B cell (primary cell): ENCODE measurements at places on chromosomes 5 and 9. TPM values are rescaled to one million over a fixed set of nuclear protein-coding genes. Genes with fewer than 3 reads are reported as not detected.

The RALGDS gene
- total RNA-seq = 55.7 and 62.4 TPM in 2 replicates

The UBAP1 gene
- total RNA-seq = 27.0 and 29.3 TPM in 2 replicates

The NUTM2F gene
- not detected in 2 replicates for total RNA-seq

DNA sequence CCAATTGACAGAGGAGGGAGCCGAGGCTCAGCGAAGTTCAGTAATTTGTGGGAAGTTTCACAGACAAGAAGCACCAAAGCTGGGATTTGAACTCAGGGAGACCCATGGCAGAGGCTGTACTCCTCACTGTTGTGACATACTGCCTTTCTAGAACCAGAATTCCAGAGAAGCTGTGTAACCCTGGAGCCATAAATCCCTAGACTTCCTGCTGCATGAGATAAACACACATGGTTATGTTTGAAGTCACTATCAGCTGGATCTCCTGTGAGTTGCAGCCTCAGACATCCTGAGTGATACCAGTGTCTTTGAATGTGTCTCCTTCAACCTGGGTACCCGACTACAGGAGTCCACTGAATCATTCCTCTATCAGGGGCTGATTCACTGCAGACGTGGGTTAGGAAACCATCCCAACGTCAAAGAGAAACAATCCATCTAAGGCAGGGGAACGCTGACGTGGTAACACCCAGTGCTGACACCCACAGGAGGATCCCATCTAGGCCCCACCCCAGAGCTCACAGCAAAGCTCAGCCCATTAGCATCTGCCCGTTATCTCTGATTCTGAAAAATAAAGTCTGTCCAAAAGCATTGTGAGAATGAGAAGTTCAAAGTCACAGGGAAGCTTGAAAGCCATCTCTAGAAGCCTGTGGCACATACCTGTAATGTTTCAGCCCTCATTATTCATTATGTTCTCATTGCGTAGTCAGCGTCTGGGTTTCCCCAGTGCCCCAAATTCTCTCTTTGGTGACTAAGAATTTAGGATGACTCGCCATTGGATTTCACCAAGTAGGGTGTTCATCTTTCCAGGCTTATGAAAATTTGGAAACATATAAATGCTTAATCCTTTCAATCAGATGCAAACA lies 36.3 kb upstream of the BASP1 start:
- no peak for DNase-seq
- no peak overlapping the region for H3K27ac ChIP-seq
- no peak overlapping the region for H3K4me3 ChIP-seq
- H3K36me3 ChIP-seq = no peaks in the 10 kb centered on the region
- no peaks in the 10 kb centered on the region for H3K4me1 ChIP-seq

DNA sequence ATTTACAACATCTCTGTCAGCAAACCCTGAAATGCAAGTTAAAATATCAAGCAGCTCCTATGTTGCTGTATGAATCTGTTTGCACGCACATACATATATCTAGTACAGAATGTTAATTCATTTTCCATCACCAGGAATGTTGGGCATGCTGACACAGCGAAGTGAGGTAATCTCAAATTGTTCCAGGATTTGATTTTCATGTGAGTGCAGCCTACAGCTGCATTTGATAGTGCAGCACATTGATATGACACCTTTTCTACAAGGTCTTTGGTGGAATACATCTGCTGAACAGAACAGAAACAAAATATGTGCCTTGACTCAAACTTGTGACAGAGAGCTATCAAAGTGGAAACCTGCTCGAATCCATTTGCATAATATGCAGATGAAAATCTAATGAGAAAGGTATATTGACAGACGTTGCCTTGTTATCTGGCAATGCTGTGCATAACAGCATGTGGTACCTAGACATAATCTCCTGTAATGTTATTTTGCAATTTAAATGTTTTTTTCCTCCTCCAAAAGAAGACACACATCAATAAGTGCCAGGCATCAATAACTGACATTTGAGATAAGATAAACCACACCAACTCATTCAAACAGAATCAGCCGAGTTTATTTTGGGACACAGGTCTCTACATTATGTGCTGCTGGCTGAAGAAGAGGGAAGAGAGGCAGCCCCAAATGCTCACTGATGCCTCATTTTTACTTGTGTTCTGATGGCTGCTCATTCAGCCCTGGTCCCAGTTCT lies 512.2 kb downstream of the ZNF608 start:
- H3K4me1 ChIP-seq = peaks cover 12% of the 10 kb centered on the region
- H3K27me3 ChIP-seq = no peaks in the 10 kb centered on the region
- no peak overlapping the region for H3K4me3 ChIP-seq

- H3K4me1 ChIP-seq = no peaks in the 10 kb centered on the region
- no peaks in the 10 kb centered on the region for H3K36me3 ChIP-seq
- H3K27me3 ChIP-seq = no peaks in the 10 kb centered on the region
- no peak for DNase-seq
Observed at GRCh38 chr5:117131876-117132275, 557.3 kb upstream of the SEMA6A start.

DNA sequence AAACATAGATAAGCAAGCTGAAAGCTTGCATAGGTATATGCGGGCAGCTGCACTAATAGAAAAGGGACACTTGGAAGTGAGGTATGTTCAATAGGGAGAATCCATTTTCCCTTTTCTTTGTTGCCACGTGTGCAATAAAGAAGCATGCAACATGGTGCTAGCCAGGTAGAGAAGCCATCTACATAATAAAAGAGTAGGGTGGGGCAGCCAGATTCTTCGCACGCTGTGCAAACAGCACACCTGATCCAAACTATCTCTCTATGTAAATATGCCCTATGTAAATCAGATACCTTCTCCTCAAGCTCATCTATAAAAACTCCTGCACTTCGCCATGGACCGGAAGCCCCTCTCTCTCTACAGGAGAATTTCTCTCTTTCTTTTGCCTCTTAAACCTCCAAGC lies 91.9 kb upstream of the C9orf72 start:
- no peak for DNase-seq
- H3K27ac ChIP-seq = no peak overlapping the region
- H3K4me3 ChIP-seq = no peak overlapping the region
- no peaks in the 10 kb centered on the region for H3K27me3 ChIP-seq

GRCh38 chr5:154276973-154277331 lies 86.4 kb downstream of the GALNT10 start:
- no peak overlapping the region for H3K27ac ChIP-seq
- H3K4me3 ChIP-seq = no peak overlapping the region
- H3K36me3 ChIP-seq = no peaks in the 10 kb centered on the region
- DNase-seq = no peak
- no peaks in the 10 kb centered on the region for H3K27me3 ChIP-seq

- H3K27me3 ChIP-seq = no peaks in the 10 kb centered on the region
- peaks cover 43% of the 10 kb centered on the region for H3K36me3 ChIP-seq
- peaks cover 3% of the 10 kb centered on the region for H3K4me1 ChIP-seq
- H3K27ac ChIP-seq = no peak overlapping the region
- no peak for DNase-seq
Observed at GRCh38 chr5:68230285-68230684, 14.7 kb downstream of the PIK3R1 start.

DNA sequence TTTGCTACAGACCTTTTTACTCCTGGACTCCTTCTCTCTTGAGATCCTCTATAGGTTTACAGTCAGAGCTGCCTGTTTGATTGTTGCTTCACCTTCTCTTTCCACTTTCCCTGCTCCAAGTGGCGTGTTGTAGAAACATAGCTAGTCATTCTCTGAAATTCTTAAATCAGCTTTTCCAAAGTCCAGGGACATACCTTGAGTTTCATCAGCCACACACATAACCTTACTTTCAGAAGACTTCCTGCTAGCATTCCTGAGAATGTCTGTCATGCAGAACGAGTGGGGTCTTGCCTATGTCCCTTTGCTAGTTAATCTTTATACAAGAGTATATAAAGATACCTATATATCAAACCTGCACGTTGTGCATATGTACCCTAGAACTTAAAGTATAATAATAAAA lies 230.3 kb upstream of the ZNF462 start:
- no peaks in the 10 kb centered on the region for H3K36me3 ChIP-seq
- H3K27ac ChIP-seq = no peak overlapping the region
- H3K27me3 ChIP-seq = no peaks in the 10 kb centered on the region
- H3K4me1 ChIP-seq = no peaks in the 10 kb centered on the region

DNA sequence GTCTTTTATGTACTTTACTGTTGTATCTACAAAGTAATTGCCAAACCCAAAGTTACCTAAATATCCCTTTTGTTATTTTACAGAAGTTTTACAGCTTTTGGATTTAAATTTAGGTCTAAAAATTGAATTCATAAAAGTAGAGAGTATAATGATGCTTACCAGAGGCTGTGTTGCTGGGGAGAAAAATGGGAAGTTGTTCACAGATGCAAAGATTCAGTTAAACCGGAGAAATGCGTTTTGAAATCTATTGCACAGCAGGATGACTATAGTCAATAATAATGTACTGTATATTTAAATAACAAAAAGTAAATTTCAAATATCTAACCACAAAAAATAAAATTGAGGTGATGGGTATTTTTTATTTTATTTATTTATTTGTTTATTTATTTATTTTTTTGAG lies 2.6 kb upstream of the ANKRD18A start:
- H3K4me1 ChIP-seq = peaks cover 32% of the 10 kb centered on the region
- no peaks in the 10 kb centered on the region for H3K36me3 ChIP-seq
- no peak for DNase-seq
- H3K27ac ChIP-seq = no peak overlapping the region
- H3K27me3 ChIP-seq = peaks cover 29% of the 10 kb centered on the region
- no peak overlapping the region for H3K4me3 ChIP-seq

DNA sequence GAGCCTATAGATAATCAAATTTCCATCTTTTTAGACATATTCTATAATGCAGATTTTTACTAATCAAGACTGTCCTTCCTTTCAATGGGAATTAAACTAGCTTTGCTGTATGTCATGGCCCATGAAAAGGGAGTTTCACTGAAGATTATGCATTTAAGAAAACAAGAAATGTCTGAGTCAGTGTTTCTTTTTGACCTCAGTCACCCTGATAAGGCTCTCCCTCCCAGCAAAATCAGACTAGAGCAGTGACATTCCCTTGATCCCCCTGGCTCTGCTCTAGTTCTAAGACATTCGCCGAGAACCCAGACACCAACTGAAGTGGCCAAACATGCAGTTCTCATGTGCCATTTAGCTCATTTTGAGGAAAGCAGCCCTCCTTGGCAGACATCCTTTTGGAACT lies 442.0 kb downstream of the ACTL7B start:
- no peak for DNase-seq
- H3K4me1 ChIP-seq = no peaks in the 10 kb centered on the region
- no peaks in the 10 kb centered on the region for H3K36me3 ChIP-seq
- no peak overlapping the region for H3K4me3 ChIP-seq
- H3K27ac ChIP-seq = no peak overlapping the region

DNA sequence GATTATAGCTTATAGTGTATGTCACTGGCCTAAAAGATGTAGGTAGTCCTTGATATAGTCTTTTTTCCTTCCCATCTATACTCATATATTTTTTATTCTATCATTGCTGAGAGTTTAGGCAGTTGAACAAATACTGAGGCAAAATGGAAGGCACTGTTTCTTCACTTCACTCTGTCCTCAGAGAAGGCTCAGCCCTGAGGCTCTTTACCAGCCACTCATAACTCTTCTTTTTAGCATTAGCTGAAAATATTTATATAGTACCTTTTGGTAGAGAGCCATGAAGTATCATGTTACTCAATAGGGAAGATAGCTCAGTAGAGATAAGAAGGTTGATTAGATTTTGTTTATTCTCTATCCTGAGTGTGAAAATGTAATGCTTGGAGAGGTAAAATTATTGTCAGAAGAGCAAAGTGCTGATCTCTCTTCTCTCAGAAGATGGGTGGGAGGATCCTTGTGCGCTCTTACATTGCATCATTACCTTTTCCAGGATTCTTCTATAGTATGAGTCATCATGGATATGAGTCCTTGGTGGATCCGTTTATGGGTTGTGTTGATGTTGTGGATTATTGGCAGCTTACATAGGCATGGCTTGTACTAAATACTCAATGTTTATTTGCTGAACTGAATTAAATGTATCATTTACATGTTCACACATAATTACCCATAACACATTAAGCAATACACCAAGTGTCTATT lies 88.1 kb downstream of the ANXA1 start:
- no peaks in the 10 kb centered on the region for H3K4me1 ChIP-seq
- no peaks in the 10 kb centered on the region for H3K36me3 ChIP-seq
- no peak overlapping the region for H3K4me3 ChIP-seq

- no peaks in the 10 kb centered on the region for H3K27me3 ChIP-seq
- peaks cover 11% of the 10 kb centered on the region for H3K36me3 ChIP-seq
- no peak for DNase-seq
- no peak overlapping the region for H3K4me3 ChIP-seq
- H3K27ac ChIP-seq = no peak overlapping the region
Observed at GRCh38 chr9:125687163-125687863, 19.7 kb downstream of the MAPKAP1 start.

GRCh38 chr5:162939991-162940390 lies 497.4 kb upstream of the CCNG1 start:
- DNase-seq = no peak
- no peaks in the 10 kb centered on the region for H3K27me3 ChIP-seq
- no peaks in the 10 kb centered on the region for H3K4me1 ChIP-seq
- H3K36me3 ChIP-seq = no peaks in the 10 kb centered on the region
- no peak overlapping the region for H3K4me3 ChIP-seq

DNA sequence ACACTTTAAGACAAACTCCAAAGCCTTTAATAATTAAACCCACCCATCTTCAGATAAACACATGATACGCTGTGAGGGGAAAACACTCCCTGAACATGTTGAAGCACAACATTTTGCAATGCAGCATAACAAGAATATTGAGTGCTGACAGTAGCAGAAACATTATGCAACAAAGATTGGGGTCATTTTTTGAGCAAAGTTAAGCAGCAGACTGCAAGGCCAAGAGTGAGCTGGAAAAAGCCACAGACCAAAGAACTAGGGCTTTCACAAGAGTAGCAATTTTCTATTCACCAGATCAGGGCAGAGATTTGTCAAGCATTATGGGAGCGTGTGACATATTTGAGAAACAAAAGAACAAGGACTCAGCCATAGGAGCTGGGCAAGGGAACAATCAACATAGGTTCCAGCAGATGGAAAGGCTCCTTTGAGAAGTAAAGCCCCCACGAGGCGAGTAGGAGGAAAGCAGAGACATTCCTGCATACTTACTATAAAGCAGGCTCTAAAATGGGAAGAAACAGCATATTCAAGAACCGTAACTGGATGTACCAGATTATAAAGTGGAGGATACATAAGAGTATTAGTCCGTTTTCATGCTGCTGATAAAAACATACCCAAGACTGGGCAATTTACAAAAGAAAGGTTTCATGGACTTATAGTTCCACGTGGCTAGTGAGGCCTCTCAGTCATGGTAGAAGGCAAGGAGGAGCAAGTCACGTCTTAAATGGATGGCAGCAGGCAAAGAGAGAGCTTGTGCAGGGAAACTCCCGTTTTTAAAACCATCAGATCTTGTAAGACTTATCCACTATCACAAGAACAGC lies 4.8 kb upstream of the TTC23L start:
- no peak overlapping the region for H3K27ac ChIP-seq
- DNase-seq = no peak
- no peak overlapping the region for H3K4me3 ChIP-seq
- peaks cover 3% of the 10 kb centered on the region for H3K4me1 ChIP-seq
- H3K27me3 ChIP-seq = no peaks in the 10 kb centered on the region

DNA sequence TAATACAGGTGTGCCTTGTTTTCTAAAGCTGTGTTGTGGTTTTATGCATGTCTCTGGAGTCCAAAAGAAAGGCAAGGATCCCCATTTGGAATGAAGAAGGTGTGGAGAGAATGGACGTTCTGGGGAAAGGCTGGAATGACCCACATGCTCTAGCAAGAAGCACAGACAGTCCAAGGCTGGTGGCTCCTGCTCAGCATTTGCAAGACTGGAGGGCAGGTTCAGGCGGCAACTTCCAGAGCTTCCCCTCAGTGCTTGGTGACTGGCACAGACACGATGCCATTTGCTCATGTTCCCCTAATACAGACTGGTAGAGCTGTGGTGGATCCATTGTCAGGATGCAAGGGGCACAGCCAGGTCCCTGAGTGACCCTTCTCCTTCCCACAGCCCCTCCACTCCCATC lies 8.2 kb downstream of the SLC22A4 start:
- H3K4me1 ChIP-seq = no peaks in the 10 kb centered on the region
- H3K27ac ChIP-seq = no peak overlapping the region
- H3K27me3 ChIP-seq = no peaks in the 10 kb centered on the region
- H3K36me3 ChIP-seq = no peaks in the 10 kb centered on the region
